Myocyte (in vitro differentiated cells): ENCODE measurements at places on chromosomes 6 and 20.

GRCh38 chr6:31681135-31681671 lies 336 bp upstream of the LY6G5C start:
- DNase-seq, result peak; percentile 45

DNA sequence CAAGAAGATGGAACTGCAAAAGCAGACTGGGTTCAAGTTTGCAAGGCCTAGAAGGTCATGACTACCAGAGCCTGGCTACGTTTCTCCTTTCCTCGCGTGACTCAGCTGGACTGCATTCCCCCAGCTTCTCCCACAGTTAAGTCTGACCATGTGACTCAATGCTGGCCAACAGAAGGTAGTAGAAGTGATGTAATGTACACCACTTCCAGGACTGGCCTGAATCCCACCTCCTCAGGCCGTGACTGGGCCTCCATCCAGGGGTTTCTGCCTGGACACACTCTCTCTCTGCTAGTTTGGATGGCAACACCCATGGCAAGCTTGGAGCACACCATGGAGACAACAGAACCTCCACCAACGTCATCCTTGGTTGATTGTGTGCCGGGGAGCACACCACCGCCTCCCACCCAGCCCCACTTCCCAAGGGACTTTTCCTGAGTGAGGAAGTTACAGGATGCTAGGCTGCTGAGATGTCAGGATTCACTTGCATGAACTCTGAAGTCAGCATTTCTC lies 112.0 kb upstream of the CDYL start:
- peak; percentile 54 for DNase-seq

GRCh38 chr6:117919775-117920729 lies 13.0 kb downstream of the SLC35F1 start:
- no peak for DNase-seq

DNA sequence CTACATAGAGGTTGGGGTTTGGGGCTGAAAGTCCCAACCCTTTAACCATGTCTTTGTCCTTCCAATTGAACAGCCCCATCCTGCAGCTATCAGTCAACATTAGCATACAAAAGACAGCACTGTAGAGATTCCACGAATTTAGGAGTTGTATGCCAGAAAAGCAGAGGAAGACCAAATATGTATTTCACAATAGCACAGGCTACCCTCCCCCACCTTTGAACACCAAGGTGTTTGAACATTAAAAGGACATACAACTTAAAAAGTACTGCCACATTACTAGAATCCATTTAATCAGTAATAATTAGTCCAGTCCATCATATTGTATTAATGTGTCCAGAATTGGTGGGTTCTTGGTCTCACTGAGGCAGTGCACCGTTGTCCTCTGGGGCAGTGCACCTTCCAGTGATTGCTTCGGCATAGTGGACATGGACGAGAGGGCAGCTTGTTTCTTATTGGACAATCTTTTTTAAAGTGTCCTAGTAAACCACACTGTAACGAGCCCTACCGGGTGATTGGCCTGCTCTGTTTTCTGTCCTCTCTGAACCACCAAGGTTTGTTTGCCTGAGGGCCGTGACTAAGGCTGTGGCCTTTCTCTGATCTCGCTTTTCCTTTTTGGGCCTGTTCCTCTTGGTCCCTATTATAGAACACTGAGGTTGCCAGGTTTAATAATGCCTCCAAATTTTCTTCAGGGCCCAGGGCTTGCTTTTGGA lies 36.4 kb downstream of the GSTA4 start:
- DNase-seq, result no peak

DNA sequence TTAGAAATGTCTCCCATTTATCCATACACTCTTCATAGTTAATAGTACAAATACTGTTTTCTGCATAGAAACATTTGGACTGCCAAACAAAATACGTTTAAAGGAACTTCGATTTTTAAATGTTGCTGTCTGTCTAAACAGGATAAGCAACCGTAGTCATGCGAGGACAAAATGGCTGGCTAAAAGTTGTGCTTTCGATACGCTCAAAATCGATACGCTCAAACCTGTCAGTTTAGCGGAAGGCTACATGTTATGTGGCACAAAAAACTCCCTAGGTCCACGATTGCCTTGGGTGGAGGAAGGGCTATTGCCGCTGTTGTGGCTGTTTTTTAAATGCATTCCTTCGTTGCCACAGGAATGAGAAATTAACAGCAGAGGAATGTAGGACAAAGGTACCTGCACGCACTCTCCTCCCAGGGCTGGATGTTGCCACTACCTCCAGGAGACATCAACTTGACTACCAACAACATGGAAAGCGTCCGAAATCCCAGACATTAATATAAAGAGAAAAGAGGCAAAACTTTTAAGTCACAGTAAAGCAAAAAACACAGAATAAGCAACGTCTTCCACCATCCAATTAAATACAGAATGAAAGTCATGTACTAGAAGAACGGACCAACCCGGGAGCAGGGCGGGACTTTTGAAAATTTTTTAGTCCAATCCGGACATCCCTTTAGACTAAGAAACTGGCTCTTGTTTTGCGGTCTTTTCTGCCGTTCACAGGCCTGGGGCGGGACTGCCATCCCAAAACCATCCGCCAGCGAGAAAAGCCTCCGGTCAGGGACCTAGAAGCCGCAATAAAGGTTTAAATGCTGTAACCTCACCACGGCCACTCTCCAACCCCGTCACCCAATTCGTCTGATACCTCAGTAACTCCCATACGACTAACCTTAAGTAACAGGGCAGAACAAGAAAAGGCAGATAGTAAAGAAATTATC lies 32.2 kb upstream of the HFE start:
- DNase-seq, result peak; percentile 96

DNA sequence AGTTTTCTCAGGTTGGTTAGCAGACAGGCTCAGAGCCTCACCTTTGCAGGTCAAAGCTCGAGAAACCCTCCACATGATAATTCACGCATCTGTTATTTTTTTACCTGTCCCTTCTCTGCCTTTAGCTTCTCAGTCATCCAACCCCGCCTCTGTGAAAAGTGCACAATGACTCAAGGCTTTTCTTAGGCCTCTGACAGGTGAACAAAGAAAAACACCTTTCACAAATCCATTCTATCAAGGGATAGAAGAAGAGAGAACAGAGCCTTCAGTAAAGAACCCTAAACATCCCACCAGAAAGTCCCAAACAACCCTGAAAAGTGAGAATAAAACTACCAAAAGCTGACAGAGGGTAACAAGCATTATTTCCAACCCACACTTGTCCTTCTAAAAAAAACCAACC lies 178.2 kb downstream of the GJA10 start:
- no peak for DNase-seq

- DNase-seq, result no peak
Observed at GRCh38 chr20:24871480-24872213, 77.4 kb upstream of the CST7 start.

GRCh38 chr6:112038268-112038667 lies 15.6 kb upstream of the CCN6 start:
- DNase-seq, result peak; percentile 45

- no peak for DNase-seq
Observed at GRCh38 chr6:143183666-143184065, 123.0 kb downstream of the AIG1 start.
